T-helper 1 cell (primary cell): ENCODE measurements at places on chromosomes 7 and 10.

DNA sequence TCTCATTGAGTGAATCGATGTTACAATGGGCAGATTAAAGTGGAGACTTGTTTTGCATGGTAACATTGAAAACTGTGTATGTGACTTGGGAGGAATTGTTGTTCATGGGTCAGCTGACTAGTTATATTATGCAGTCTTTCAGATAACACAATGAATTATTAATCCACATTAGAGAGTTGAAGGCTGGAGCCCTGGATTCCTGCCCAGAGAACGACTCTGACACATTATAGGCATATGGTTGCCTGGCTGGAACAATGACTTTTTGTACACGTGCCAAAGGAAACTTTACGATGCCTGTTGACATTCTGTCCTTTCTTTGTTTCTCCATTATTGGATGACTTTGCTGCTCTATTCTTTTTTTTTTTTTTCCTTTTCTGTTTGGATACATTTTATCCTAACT lies 52.3 kb upstream of the TMEM229A start:
- no peak for DNase-seq

DNA sequence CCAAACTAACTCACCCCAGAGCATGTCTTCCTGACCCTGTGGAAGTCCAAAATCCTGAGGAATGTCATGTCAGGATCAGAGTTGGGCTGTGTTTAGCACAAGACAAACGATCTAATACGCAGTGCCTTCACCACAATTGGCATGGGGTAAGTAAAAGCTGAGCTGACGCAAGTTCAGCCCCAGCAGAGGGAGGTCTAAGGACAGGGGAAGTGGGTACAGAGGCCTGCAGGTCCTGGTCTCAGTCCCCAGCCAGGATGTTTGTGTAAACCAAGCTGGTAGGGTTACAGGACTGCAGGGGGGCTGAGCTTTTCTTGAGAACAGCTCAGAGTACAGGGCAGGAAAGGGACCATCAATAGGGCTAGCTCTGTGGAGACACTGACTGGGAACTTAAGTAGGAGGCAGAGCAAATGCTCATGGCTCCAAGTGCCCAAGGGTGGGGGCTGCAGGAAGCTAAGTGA lies 5.3 kb upstream of the KCNIP2 start:
- no peak for DNase-seq

DNA sequence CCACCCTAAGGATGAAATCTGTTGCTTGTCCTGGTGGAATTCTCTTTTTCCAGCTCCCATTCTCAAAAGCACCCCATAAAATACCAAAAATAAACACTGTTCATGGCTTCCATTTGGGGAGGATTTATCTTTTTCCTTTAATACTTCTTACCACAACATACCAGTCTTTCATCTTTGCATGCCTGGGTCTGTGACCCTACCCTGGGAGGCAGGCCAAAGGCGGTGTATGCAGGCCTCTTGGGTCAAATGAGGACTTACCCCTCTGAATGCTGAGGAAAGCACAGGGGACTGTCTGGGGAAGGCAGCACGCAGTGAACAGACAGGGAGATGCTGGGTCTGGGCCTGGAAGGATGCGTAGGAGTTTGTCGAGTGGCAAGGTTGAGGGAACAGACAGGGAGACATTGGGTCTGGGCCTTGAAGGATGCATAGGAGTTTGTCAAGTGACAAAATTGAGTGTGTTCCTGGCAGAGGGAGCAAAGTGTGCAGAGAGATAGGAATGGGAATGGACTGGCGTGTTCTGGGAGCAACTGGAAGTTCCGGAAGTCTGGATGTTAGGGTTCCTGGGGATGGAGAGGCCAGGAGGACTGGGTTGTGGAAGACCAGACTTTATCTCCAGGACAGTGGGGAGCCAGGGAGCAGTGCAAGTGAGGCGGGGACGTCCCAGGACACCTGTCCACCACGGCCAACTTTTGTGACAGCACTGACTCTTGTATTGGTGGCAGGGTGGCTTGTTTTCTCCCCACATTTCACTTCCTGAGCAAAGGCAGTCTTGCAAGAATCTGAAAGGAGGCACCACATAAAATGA lies 40.8 kb downstream of the MYL10 start:
- DNase-seq, result no peak

DNA sequence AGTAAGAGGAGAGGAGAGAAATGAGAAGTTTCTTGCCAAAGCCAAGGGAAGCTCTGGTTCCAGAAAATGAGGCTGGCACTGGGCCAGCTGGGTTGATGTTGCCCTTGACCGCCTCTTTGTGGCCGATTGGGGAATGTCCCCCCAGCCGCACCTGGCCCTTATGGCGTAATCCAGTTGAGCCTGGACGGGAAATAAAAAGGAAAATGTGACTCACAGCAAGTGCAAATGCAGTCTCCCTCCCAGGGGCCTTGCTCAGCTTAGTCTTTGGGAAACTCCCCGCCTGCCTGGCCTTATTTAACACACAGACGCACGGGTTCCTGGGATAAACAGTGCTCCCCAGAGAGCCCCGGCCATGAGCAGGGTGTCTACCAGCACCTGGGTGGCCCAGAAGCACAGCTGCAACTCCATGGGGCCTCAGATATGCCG lies 174.8 kb downstream of the KIAA1217 start:
- DNase-seq, result no peak

GRCh38 chr7:48635796-48636195 lies 288.6 kb upstream of the CDC14C start:
- no peak for DNase-seq

- DNase-seq, result peak; percentile 29
Observed at GRCh38 chr10:3852147-3852904, 67.3 kb upstream of the KLF6 start.

DNA sequence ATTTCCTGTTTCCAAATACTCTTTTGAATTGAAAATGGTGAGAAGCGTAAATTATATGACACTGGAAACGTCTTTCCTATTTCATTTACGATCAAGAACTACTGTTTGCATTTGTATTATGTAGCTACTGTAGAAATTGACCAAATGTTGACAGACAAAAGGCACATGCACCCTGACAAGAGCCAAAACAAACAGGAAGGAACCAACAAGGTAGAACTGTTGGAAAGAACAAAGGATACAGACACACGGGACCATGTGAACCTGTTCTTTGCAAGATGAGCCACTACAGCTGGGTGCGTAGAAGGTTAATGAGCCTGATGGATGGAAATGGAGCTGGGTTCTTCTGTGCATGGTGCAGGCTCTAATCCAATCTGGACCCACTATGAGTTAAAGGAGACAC lies 48.4 kb upstream of the FZD8 start:
- no peak for DNase-seq

GRCh38 chr7:157493017-157493416 lies 156.2 kb downstream of the DNAJB6 start:
- DNase-seq, result no peak

DNA sequence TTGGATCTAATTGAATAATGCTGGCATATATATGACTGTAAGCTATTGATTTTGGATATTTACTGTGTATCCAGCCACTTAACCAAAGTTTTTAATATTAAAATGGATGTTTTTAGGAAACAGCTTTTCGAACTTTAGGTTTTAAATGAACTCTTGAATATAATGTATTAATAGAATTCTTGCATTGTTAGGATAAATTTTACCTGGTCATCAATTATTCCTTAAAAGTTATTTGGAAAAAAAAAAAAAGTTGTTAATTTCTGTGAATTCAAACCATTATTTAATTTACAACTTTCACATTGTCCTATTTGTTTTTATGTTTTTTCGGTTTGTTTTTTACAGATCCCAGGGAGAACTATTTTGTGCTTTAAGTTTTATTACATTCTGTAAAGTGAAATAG lies 9.8 kb downstream of the TMEM209 start:
- no peak for DNase-seq

DNA sequence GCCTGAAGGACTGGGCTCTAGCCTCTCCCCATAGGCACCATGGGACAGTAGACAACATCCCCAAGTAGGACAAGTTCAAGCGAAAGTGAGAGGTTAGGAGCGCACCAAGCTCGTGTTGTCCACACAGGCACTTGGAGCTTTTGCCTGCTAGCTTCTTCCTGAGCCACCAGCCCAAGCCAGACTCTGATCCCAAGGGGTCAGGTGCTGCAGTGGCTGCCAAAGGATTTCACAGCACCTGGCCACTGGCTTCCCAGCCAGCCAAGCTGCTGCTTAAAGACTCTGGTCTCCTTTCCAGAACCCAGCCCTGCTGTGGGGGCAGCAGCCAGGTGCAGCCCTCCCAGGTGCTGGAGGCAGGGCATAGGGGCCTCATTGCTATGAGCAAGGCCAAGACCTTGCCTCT lies 33.0 kb upstream of the UNC5B start:
- no peak for DNase-seq

GRCh38 chr10:101331956-101332355 lies 22.0 kb upstream of the BTRC start:
- DNase-seq, result no peak
